ENCODE measurements at places on chromosomes 16 and 17.

DNA sequence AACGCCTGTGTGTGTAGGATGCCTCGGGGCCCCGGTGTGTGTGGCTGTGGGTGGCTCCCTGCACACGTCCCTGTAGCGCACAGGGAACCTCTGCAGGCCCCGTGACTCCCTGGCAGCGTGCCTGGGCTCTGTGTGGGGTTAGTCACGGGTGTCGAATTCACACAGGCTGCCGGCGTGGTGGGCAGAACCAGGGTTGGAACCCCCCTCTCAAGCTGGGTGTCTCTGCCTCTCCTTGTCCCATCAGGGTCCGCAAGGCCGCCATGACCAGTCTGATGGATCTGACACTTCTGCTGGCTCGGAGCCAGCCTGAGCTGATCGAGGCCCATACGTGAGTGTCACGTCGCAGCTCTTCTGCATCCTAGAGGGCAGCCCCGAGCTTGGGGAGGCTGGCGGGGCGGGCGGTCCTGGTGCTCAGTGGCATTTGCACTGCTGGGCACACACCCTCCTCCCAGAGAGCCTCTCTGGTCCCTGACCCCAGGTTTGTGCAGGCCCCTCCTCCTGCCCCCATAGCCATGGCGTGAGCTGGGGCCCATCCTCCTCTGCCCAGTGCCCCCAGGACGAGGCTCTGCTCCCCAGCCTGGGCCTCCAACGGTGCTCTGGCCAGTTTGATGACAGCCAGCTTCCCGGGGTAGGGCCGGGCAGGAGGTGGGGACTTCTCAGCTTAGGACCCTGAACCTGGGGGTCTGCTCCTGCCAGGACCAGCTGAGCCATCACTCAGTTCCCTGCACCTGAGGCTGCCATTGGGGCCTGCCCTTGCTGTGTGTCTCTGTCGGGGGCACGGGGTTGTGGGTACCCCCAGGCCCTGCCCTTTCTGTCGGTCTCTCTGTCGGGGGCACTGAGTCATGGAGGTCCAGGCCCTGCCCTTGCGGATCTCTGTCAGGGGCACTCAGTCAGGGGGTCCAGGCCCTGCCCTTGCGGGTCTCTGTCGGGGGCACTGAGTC, 88.1 kb upstream of the ZNF750 start:
- no peak for DNase-seq

- DNase-seq = no peak
These were observed 20.4 kb downstream of the HDAC5 start for GRCh38 chr17:44102849-44103622.

- peak; percentile 39 for DNase-seq
These were observed 15.4 kb downstream of the ARL2BP start for GRCh38 chr16:57260294-57260929.

- no peak for DNase-seq
These were observed 18.6 kb downstream of the RNF43 start for GRCh38 chr17:58398574-58399266.

GRCh38 chr16:27816561-27816960, 247.0 kb downstream of the GSG1L start:
- no peak for DNase-seq

DNA sequence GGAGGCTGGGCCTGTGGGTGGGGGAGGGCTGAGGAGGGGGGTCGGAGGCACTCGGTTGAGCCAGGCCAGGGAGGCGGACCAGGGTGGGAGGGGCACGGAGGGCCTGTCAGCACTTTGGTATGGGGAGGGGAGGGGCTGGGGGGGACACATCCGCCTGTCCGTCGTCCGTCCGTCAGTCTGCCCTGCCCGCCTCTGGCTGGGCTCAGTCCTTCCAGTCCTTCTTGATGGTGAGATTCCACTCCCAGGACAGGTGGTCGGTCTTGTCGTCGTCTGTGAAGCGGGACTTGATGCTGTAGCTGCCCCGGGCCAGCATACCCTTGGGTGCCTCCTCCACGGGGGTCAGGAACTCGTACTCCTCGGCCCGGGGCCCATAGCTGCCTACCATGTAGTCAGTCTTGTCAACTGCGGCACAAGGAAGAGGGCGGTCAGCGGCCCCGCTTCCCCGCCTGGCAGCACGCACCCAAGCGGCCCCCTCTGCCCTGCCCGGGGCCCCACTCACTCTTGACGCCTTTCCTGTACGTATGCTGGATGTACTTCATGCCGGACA, 2.4 kb downstream of the ARHGDIA start:
- peak; percentile 37 for DNase-seq

- DNase-seq = no peak
These were observed 391.4 kb downstream of the UTP18 start for GRCh38 chr17:51651513-51652298.

DNA sequence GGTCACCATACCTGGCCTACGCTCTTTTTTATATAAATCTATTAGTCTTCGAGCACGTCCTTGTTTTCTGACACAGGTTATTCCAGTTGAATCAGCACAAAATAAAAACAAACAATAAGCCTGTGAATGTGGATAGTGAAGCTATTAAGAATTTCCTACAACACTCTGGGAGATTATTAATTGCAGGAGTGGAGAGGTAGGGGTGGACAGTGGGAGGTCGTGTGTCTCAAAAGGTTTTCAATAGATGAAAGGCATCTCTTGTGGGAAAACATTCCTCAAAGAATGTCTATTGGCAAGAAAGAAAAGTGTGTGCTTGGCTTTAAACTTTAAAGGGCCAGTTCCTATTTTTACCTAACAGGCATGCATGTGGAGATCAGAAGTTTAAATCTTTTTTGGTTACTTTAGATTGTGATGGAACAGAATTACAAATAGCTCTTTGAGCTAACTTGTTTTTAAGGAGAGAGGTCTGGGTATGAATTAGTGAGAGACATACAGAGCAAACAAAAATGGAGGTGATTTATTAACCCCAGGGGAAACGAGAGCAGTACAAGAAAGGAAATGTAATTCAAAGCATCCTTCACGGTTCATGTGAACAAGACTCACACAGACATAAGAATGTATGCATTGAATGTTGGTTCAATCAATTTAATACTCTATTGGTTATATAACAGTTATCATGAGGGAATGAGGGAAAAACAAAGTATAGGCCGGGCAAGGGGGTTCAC, 9.0 kb downstream of the SMYD4 start:
- DNase-seq = no peak

DNA sequence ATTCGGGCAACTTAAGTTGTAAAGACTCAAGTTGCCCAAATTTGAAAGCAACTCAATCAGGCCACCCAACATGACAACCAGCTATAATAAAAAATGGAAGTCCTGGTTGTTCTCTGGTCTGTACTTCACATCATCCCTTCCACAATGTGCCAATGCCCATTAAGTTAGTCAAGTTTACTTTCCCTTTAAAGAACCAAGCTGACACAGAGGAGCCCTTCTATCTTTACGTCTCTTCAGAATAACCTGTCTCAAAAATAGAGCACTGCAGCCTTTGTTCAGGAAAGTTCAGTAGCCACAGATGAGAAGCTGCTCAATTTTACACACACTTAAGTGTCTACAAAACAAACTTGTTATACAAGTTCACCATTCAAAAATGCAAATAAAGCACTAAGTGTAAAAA, 75.1 kb upstream of the C17orf78 start:
- no peak for DNase-seq

DNA sequence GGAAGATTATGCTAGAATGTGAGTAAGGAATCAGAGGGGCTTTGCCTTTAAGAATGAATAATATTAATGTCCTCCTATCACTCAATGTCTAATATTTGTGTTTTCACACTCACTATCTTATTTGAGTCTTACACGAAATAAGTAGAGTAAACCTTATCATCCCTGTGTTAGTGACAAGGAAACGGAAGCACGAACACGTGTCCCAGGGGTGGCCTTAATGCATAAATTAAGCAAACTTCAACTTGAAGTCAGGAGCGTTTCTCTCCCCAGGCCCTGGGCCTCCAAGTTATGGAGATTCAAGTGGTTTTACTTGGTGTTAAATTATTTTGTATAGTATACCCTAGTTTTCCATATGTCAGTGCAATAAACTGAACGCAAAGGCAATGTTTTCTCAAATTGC, 96.0 kb downstream of the WDR59 start:
- DNase-seq = no peak

DNA sequence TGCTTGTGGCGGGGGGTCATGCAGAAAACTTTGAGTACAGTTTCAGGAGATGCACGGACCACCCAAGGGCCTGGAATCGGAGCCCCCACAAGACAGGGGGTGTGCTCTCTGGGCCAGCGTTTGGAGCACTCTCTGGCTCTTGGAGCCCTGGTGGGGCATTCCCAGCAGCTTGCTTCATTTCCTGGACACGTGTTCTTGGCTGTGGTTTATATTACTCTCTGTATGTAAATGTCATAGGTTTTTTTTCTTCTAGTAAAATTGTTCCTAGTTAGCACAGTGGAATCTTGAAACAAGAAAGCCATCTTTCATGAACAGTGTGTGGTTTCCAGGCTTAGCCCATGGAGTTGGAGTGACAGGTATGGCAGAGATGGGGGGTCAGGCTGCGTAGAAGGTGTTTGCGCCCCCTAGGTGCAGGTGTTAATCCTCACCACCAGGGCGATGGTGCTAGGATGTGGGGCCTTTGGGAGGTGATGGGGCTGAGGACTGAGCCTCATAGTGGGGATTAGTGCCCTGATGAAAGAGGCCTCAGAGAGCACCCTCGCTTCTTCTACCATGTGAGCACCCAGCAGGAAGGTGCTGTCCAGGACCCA, 79.8 kb downstream of the JPH3 start:
- peak; percentile 41 for DNase-seq

DNA sequence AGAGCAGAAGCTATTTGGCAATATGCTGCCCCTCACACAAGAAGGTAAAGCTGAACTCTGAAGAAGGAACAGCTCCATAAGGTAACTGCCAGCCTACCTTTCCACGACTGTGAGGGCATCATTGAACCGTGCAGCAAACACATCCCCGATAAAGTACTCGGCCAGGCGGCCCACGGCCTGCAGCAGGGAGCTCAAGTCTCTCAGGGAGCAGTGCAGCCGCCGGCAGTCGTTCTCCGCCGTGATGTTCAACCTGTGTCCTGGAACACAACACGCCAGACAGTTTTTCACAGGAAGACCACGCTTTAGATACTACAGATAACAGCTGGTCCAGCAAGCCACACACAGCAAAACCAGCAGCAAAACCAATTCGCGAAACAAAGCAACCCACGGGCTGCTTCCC, 62.1 kb upstream of the GSG1L start:
- DNase-seq = no peak

DNA sequence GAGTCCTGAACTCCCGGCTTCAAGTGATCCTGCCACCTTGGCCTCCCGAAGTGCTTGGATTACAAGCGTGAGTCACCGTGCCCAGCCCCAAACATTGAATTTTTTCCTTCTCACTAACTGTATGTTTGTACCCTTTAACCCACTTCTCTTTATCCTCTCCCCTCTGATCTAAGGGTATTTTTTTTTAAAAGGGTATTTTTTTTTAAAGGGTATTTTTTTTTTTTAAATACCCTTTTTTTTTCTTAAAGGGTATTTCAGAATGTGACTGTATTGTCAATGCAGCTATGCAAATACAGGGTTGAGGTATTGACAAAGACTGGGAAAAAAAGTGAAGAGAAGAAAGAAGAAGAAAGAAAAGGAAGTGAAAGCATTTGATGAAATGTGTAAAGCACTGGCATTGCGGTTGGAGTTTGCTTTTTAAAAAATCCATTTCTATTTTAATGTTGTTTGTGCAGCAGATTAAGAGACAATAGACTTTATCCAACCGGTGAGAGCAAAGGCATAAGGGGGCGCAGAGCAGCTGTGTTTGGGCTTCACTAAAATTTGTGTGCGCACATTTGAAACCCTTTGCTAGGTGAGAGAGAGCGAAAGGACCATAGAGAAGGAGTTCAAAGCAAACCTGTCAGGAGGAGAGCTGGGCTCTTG, 42.4 kb downstream of the SYT17 start:
- DNase-seq = peak; percentile 11

- no peak for DNase-seq
These were observed 42.3 kb downstream of the SLC7A5 start for GRCh38 chr16:87826798-87827587.

DNA sequence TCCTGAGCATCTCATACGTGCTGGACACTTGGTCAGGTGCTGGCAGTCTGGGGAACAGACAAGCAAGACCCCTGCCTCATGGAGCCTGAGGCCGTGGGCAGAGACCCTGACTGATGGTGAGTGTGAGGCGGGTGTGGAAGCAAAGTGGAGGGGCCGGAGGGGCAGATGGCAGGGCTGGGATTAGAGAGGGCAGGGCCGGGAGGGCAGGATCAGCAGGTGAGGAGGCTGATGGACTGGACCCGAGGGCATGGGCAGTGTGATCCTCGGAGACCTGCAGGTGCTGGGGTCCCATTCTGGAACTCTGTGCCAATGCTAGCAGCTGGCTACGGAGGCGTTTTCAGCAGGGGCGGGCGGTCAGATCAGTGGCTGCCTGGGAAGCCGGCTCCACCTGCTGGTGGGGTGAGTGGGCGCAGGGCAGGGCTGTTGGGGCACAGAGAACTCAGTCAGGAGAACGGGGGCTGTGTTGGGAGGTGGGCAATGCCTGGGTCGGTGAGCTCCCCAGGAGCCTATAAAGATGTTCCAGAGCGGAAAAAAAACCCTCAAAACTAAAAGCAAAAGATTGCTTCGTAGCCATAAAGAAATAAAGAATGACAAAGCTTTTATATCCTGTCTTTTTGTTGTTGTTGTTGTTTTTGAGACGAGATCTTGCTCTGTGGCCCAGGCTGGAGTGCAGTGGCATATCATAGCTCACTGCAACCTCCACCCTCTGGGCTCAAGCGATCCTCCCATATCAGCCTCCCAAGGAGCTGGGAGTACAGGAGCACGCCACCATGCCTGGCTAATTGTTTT, 8.9 kb upstream of the C16orf74 start:
- DNase-seq = peak; percentile 76

DNA sequence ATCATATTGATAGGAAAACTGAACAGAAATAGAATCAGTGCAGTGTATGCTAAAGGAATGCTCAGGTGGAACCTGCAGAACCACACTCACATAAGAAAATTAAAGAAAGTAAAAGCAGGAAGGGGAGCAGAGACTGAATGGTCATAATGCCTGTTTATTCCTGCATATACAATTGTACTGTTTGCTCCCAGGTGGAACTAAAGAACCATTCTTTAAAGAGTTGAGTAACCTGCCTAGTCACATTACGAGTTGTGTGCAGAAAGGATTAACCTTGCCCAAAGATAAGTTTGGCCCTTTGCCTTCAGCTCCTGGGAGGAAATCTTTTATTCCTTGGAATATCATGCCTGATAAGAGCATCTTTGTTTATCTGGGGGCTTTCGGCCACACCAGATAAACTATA, 434.7 kb downstream of the KIF2B start:
- DNase-seq = no peak

GRCh38 chr16:813204-813915, 12.8 kb upstream of the GNG13 start:
- no peak for DNase-seq

Data from NB4 (cell line).